ENCODE measurements at places on chromosomes 1 and 21.

- DNase-seq = no peak
Measured at GRCh38 chr1:212485913-212486618, 53.3 kb downstream of the NENF start.

- DNase-seq = no peak
Measured at GRCh38 chr1:160674415-160674814, 27.6 kb upstream of the SLAMF1 start.

DNA sequence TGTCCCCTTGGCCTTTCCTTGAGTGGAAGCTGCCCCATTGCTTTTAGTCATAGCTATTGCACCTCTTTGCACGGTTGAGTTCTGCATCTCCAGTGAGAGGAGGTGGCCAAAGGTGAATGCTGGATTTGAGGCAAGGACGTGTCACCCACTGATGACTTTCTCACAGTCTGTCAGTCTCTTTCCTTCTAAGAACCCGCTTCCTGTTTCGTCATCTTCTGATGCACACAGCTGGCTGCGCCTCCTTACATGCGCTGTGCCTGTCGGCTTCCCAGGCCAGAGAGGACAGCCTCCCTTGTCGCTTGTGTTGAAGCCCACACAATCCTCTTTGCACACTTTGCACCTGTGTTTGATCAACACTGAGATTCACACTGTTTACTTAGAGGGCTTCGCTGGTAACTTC is 41.8 kb upstream of the PWP2 start:
- peak; percentile 85 for DNase-seq

DNA sequence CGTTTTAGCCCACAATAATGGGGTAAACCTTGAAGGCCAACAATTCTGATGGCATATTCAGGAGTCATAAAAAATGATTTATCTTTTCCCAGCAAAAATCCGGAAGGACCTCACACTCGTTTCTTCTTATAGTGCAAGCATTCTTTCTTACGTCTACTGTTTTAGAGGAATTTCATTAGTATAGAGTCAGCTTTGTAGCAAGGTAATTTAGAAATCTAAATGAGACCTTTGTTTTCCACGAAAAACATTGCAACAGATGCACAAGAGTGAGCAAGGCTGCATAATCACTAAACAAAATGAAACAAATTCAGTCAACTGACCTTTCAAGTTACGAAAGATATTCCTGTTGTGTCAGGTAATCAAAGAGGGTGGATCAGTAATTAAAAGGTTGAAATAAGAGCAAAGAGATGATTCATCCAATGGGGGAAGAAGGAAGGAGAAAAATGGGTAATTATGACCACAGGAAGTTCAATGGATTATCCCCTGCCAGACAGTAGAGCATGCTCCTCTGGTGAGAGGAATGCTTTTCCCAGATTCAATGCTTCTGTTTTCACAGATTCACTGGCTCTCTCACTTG is 560 bp upstream of the CSDE1 start:
- DNase-seq = no peak

DNA sequence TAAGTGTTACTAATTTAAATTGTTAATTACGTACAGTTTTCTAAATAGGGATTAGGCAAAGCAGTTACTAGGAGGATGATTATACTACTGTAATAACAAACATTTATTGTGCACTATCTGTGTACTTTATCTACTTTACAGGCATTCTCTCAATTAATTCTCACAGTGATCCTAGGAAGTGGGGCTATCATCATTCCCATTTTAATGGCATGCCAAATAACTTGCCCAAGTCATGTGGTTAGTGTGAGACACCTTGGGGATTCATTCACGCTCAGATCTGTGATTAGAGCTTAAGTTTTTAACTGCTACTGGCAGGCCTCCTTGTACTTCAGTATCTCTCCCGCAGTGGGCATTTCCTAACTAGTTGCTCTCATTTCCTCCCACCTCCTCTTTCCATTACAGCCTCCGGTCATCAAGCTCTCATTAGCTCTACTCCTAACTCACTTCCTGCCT is 11.5 kb downstream of the PHLDA3 start:
- DNase-seq = no peak

- no peak for DNase-seq
Measured at GRCh38 chr1:42691157-42691498, 8.9 kb downstream of the YBX1 start.

DNA sequence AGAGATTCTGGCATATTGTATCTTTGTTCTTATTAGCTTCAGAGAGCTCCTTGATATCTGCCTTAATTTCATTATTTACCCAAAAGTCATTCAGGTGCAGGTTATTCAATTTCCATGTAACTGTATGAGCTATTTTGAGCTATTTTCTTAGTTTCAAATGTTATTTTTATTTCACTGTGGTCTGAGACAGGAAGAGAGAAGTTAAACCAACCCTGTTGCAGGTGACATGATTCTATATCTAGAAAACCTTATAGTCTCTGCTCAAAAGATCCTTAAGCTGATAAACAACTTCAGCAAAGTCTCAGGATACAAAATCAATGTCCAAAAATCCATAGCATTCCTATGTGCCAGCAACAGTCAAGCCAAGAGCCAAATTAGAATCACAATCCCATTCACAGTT is 1644.0 kb upstream of the B3GALT2 start:
- no peak for DNase-seq

DNA sequence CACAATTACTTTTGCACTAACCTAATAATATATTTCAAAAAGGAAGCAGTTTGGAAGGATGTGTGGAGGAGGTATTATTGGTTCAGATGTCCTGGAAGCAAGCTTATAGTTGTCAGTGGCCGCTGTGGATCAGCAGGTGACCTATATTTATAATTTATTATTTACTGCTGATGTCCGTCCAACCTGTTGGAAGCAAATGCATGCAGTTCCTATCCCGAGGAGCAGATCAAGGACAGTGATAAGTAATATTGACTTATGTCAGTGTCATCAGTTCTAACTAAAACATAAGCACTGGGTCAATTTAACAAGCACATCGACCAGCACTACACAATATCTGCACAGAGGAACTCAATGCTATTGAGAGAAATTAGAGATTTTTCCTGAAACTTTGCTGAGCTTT is 270.1 kb downstream of the BRINP2 start:
- no peak for DNase-seq

DNA sequence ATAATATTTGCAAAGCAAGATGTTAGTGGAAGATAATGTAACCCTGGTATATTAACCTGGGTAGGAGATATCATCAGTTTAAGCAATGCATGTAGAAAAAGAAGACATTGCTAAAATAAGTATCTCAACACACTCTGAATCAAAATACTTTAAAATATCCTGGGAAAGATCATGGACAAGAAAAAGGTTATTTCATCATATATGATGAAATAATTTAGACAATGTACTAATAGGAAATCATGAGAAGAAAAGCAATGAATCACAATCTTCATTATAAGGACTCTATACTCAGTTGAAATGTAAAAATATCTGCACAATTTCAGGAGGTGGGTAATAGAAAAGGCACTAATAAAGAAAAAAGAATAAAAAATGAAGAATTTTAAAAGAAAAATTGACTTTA is 158.8 kb downstream of the KCNT2 start:
- DNase-seq = no peak

- peak; percentile 26 for DNase-seq
Measured at GRCh38 chr1:204941421-204942338, 71.0 kb downstream of the NFASC start.

DNA sequence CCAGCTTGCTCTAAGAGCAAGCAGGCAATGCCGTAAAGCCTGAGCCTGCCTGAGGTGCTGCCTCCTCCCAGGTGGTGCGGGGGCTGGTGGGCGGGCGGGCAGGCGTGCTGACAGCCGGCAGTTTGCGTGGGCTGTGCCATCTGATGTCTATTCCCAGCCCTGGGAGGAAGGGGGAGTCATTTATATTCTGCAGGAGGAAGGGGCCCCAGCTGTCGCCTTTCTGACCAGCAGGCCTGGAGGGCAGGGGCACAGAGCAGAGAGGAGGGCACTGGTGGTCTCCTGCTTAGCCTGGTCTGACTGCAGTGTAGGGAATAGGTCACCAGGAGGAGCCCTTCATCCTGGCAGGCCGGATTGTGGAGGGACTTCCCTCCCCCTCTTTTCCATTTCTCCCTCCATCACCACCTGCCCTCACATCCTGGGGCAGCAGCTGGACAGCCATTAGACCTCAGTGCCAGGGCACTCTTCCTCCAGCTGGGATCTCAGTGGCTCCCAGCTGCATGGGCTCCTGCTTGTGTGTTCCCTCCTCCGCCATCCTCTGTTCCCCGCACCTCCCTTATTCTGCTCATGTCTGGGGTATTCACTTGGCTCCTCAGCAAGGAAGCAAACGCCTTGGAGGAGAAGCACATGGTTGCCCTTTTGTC is 4.4 kb downstream of the CYB561D1 start:
- peak; percentile 29 for DNase-seq

DNA sequence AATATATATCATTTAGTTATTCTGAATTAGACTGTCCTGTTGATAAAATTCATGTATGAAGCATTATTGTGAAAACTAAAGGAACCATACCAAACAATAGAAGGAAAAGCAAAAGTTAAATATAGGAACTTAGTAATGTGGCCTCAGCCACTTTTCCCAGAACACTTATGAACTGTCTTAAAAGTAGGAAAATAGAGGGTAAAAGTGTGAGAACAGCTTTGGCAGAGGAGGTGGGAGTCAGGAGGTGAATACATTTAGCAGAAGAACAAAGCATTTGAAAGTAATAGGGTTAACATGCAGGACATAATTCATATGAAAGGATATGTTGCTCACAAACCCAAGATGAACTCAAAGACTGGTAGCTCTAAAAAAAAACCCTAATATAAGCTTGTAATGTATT is 121.9 kb downstream of the KCNT2 start:
- DNase-seq = no peak

DNA sequence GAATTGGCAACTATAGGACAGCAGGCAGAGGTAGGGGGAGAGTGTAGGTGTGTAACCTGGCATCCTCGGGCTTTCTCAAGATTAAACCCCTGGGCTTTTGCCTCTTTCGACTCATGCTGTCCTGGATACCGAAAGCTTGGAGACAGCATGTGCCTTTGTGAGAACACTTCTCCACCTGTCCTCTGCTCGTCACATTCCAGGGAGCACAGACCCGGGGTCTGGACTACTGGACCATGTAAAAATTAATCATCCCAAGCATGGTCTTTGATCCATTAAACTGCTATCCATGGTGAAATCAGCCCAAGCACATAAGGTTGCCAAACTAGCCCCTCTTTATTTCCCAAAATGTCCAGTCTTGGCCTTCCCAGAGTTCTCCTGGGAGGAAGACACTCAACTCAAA is 9.0 kb upstream of the RNF186 start:
- DNase-seq = no peak

GRCh38 chr21:34280389-34280795 is 83.4 kb upstream of the KCNE2 start:
- no peak for DNase-seq

GRCh38 chr1:22212400-22213233 is 69.7 kb upstream of the WNT4 start:
- DNase-seq = no peak

GRCh38 chr1:37616330-37616729 is 18.4 kb downstream of the RSPO1 start:
- no peak for DNase-seq

GRCh38 chr1:66413136-66413837 is 120.7 kb upstream of the SGIP1 start:
- no peak for DNase-seq

- DNase-seq = no peak
Measured at GRCh38 chr21:41254090-41254700, 62.4 kb upstream of the FAM3B start.

DNA sequence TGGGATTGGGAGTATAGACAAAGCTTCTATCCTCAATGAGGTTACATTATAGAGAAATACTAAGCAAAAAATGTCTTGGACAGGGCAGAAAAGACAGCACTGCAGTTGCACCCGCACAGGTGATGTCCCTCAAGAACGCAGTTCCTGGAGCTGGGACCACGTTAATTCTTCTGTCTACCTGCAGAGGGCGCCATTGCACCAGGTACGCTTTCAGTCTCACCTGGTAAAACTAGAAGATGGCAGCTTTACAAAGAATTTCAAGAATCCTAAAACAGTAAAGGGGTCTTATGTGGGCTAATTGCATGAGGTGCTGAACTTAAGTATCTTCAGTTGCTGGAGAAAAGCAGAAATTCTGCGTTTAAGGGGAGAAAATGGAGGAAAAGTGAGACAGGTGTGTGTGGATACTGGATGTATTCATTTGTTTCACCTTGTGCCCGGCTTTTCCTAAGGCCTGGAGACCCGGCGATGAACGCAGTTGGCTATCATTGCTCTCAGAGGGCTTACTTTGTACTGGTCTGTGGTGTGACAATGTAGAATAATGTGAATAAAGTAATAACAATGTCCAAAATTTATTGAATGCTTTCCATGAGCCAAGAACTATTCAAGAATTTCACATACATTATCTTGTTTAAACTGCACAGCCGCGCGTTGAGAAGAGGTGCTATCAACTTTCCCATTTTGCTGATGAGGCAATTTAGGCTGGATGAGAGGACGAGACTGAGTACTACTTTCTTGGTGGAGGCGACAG is 276.3 kb upstream of the GREM2 start:
- no peak for DNase-seq

GRCh38 chr1:210092366-210092765 is 140.2 kb upstream of the SERTAD4 start:
- no peak for DNase-seq

GRCh38 chr1:228272831-228273571 is 65.2 kb downstream of the OBSCN start:
- no peak for DNase-seq

GRCh38 chr1:114702737-114703136 is 7.4 kb upstream of the AMPD1 start:
- no peak for DNase-seq

DNA sequence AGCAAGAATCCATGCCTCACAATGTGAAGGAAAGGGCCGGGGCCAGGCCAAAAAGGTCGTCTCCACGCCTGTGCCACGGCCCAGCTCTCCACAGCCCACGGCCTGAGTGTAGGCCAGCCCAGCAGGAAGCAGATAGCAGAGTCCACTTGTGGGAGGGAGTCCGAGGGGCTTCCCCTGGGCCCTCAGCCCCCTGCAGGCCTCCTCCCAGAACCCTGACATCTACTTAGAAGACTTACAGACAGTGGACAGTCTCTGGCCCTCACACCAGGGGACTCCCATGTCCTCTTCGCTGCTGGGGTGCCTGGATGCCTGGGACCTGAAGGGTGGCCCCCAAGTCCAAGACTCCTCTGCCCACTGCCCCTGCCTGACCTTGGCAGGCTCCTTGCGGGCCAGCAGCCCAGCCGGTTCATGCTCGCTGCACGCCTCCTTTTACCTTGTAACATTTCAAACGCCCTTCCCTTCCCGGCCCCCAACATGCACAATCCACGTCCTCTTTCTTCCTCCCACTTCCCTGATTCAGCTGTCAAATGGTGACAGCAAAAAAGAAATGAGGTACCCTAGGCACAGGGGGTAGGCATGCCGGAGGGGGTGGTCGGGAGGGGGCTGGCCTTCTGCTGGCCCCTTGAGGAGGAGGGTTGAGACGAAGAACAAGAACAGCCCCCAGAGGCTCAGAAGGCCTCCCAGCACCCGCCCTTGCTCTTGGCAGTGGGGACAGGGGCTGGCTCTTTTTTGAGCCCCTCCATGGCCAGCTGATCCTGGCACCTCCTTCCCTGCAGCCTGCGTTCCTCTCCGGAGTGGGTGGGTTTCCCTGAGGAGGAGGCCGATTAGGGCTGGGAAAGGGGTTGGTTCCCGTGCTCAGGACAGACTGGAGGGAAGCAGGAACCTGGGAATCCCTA is 997 bp upstream of the PTPN7 start:
- DNase-seq = no peak

All from CD4-positive, alpha-beta T cell treated with Interleukin-12 subunit alpha and Interleukin-12 subunit beta, for 1 hour (primary cell).